NCI-H446 (cell line): ENCODE measurements at places on chromosomes 2 and 18.
A peak's percentile ranks its signal among the peaks of the same experiment; 100 is the strongest.

- DNase-seq, result no peak
Measured at GRCh38 chr2:162435676-162436075, 91.7 kb downstream of the GCA start.

DNA sequence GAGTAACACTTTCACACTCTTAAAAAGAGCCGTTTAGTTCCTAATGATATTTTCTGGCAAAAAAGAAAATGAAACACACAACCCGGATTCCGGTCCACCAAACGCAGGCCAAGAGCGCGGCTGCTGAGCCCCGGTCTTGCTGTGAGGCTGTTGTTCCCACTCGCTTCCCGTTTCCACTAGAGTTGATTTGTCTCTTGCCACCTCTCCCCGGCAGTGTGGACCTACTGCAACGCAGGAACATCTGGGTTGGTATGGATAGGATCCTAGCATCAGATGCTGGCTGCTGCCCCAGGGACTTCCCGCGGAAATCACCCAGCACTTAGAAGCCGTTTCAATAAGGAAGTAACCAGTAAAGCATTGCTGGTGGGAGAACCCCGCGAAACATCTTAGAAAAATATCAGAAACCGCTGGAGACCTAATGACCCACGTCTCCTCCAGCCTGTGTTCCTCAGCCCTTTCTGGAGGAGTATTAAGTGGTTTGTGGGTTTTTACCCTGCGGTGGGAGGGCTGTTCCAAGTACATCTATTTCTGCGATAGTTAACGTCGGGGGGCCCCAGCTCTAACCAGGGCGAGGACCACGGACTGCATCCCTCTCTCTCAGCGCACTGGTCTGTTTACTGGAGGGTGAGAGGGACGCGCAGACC, 939 bp downstream of the DOCK10 start:
- peak; percentile 78 for DNase-seq

GRCh38 chr18:7456376-7456775, 110.7 kb upstream of the PTPRM start:
- no peak for DNase-seq

DNA sequence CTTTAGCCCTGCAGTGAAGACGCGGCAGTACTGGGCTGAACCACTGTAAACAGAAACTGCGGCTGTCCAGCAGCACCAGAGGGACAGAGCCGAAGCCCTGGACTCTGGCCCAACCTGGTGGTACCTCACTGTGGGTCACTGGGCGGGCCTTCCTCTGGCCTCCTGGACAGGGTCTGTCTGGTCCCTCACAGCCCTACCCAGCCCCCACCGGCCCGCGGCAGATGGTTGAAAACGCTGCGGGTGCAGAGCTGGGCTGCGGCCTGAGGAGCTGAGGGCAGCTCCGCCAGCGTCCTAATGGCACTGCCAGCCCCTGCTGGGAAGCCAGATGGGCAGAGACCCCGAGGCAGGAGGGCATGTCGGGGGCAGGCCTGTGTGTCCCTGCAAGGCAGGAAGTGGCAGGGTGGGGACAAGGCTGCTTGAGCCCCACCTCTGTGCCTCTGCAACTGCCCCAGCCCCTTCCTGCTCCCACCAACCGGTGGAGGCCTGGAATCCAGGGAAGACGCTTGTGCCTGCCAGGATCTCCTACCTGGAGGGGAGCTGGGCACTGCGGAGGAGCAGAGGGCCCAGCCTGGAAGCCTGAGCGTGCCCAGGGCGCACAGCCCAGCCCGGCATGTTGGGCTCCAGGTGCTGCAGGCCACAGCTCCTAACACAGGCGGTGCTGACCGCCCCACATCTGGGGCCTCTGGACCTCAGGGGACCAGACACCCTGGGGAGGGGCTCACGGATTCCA, 36.3 kb downstream of the HS6ST1 start:
- no peak for DNase-seq

DNA sequence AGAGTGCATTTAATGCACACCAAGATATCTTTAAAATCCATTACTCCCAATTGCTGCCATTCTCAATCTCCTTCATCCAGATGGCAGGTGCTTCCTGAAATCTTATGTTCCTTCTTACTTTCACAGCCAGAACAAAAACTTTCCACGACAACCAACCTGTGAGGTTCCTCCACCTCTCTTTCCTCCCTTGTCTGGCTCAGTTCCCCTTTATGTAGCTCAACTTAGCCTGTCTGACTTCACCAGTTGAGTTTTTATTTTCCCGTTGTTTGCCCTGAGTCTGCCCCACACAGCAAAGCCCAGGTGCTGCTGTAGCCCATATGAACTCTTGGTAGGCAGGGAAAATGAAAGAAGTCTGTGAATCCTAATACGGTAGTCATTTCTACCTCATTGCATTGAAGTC, 112.5 kb downstream of the MREG start:
- DNase-seq, result no peak

DNA sequence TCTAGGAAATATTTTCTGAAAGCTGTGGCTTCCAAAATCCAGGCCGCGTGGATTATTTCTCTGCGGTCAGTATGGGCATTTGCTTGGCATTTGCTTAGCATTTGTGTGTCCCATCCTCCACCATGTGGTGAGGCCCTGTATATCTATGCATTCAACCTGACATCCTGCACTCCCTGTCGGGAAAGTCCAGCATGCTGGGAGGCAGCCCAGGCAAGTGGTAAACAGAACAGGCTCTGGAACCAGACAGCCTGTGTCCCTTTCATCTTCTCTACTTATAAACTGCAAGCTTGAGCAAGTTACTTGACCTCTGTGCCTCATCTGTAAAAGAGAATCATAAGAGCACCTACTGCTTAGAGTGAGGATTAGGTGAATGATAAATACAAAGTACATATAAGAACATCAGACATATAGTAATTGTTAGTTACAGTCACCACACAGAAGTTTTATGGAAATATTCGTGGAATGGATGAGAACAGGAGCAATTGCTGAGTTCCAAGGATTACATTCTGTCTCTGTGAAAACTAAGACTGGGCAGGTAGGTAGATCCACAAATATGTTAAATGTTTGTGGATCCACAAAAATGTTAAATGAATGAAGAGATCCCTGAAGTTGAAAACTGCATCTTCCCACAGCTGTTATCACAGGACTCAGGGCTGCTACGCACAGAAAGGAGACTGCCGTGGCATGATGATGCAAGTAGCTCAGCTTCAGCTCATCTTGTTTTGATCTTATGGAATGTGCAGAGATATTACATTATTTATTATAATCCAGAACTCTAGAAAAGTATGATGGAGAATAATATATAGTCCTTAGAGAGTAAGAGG, 317.0 kb upstream of the MMADHC start:
- no peak for DNase-seq

GRCh38 chr2:231615058-231615671, 22.5 kb downstream of the TEX44 start:
- no peak for DNase-seq

- no peak for DNase-seq
Measured at GRCh38 chr2:26401739-26402541, at the start of gene DRC1. Gene DRC1, plus strand, starts transcription at chr2:26401920. Its CDS starts 70 bp downstream, at chr2:26401990.

DNA sequence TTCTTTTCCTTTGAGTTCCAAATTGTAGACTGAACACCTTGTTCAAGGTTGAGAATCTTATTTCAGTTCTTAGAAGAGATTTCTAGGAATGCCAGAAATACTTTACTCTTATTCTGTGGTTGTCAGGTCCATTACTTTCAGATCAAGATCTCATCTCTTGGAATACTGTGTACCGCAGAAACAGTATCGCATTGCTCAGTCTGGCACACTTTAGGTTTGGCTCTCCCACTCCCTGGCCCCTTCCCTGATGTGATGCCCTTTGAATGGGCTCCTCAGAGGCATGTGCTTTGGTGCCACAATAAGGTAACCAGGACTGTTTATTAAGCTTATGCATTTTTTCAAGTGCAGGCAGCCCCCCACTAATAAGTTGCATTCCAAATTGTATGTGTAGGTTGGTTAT, 244.7 kb upstream of the FOSL2 start:
- no peak for DNase-seq

GRCh38 chr18:55486936-55487335, 101.1 kb downstream of the TCF4 start:
- no peak for DNase-seq

DNA sequence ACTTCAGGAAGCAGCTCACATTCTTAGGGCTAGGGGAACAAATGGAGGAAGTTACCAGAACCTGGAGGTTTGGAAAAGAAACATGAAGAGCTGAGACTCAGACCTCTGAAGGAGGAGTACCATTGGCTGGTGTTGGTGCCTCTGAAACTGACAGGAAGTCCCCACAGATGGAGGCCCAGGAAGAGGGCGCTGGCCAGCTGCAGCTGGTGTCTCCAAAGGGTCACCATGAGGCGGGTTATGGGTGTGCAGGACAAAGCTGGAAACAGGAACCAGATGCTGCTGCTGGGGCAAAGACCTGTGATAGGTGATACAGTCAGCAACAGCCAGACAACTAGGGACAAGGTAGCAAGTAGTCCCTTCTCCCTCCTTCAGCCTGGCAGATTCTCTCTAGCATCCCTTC, 136.5 kb upstream of the SERPINE2 start:
- DNase-seq, result no peak

DNA sequence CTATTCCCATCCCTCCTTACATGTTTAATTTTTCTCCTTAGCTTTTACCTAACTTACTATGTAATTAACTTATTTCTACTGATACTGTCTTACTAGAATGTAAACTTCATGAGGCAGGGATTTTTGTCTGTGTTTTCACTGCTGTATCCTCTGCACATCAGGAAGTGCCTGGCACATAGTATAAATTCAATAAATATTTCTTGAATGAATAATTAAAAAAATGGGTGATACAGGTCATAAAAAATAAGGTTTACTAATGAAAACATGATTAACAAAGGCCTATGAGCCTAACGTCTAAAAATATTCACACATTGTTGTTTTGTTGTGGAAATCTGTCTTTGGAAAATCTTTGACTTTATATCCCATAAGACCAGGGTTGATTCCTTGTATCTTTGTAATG, 4.5 kb downstream of the RBKS start:
- no peak for DNase-seq

- DNase-seq, result no peak
Measured at GRCh38 chr2:51194656-51195055, 162.7 kb upstream of the NRXN1 start.

- peak; percentile 72 for DNase-seq
Measured at GRCh38 chr2:154375579-154375931, 322.9 kb upstream of the KCNJ3 start.

DNA sequence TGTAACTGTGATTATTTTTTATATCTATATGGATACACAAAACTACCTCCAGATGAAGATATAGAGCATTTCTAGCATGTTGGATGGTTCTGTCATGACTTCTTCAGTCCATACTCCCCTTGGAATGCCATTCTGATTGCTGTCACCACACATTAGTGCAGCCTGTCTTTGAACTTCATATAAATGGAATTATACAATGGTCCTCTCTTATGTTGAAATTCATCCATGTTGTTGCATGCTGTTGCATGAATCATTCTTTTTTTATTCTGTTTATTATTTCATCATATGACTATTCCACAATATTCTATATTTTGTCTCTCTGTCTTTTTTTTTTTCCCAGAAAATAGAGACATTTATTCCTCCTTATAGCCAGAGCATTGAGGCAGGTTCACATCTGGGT, 74.1 kb downstream of the OSBPL6 start:
- no peak for DNase-seq

DNA sequence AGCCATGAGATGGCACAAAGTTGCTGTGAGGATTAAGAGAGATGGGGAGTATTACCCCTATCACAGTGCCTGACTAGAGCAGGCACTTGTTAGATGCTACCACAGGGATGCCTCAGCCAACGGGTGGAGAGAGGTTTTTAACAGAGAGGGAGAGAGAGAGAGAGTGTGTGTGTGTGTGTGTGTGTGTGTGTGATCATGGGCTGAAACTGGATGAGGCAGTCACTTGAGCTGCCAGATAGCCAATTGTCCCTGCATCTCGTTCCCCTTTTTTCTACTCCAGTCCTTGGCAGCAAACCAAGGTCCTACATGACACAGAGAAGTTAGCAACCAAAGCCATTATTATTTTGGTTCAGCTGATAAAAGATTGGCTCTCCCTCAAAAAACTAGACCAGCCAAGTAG, 3.0 kb downstream of the CD8A start:
- no peak for DNase-seq

DNA sequence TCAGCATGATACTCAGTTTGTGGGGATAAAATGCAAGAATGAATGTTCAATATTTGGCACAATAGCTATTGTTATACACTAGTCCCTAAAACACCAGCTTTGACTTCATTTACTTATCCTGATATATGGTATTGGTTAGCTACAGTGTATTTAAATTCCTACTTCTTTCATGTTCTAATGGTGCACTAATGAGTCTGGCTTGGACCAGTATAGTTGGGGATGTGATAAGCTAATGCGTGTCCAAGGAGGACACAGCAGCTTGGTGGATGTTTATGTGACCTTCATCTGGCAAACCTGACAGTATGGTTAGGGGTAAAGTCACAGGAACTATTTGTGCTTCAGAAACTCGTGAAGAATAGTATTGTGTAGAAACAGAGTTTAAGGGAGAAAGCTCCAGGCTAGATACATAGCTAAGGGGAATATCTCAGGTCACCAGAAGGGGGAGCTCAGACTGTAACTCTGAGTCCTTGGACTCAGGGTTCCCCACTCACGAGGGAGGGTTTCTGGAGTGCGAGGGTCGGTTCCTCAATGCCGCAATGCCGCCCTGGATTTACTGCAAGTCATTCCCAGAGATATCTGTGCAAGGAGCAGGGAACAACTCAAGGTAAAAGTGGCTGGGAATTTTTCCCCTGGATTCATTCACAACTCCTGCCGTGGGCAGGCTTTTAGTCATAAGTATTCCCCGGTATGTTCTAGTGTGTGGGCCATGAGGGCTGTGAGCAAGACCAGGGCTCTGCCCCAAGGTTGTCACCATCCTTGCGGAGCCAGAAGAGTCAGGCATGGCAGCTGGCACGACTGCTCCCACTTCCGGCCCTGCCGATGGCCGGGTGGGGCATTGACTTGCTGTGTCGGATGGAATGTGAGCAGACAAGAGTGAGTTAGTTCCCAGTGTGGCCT, 14.5 kb downstream of the IL1R2 start:
- peak; percentile 14 for DNase-seq

DNA sequence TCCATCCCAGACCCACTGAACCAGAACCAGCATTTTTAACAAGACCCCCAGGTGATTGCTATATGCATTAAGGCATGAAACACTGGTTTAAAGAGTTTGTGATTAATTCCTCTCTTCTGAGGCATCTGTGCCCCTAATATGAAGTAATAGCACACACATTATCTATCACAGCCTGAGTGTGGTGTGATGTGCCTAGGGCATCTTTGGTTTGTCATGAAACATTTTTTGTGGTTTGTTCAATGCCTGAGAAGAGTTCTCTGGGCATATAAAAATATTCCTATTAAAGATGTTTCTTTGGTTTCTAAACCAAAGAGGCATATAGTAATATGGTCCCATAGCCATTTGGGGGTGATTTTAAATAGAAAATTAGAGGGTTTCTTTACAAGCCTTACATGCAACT, 221.7 kb upstream of the SPOPL start:
- no peak for DNase-seq

GRCh38 chr2:84708442-84708841, 172.4 kb downstream of the TRABD2A start:
- DNase-seq, result no peak

DNA sequence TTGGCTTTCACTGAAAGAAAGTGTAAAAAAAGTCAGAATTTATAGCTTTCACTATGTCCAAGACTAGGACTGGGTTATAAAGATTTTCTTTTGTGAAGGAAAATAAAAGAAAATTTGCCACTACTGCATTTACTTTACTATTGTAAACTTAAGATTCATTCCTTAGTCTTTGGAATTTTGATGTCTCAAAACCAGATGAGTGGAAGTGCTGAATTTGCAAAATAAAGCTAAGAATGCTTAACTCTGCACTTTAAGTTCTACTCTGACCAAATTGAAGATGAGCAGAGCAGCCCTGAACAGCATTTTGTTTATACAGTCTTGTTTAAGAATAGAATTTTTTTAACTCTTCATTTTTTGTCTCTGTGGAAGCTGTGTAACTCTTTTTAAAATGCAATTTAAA, 102.4 kb downstream of the ICA1L start:
- DNase-seq, result no peak
